WTC11 (cell line): ENCODE measurements at places on chromosomes 7 and 10. TPM values are rescaled to one million over a fixed set of nuclear protein-coding genes. Genes with fewer than 3 reads are reported as not detected.
A peak's percentile ranks its signal among the peaks of the same experiment; 100 is the strongest.

DNA sequence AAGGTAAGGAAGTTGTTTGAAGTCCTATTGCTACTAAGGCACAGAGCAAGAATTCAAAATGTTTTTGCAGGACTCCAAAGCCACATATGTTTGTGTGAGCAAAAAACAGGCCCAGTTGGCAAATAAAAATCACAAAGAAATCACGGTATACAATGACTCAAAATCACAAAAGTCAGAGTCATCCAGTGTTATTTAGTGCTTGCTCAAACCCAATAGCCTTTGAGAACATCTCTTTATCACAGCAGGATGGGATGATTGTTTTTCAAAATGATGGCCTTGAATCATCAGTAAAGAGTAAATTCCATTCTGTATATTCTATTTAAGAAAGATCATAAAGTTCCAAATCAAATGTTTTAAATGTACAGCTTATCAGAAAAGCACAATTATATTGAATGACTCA is 693.9 kb downstream of the REEP3 start:
- no peaks in the 10 kb centered on the region for H3K27me3 ChIP-seq
- H3K4me1 ChIP-seq = peaks cover 8% of the 10 kb centered on the region
- H3K36me3 ChIP-seq = no peaks in the 10 kb centered on the region
- H3K27ac ChIP-seq = no peak overlapping the region
- no peak overlapping the region for H3K4me3 ChIP-seq

DNA sequence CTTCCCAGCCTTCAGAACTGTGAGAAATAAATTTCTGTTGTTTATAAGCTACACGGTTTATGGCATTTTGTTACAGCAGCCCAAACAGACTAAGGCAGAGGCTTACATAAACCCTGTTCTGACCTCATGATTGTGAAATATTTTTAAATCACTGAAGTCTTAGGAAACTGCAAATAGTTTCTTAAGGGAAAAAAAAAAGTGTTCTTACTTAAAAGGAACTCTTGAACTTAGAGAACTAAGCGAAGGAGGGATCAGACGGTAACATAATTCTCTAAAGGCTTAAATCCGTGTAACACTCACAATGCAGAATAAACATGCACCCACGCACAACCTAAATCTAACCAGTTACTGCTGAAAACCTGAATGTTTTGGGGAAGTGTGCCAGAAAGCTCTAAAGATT is 749.1 kb upstream of the LRRTM3 start:
- no peak overlapping the region for H3K27ac ChIP-seq
- H3K4me1 ChIP-seq = peaks cover 4% of the 10 kb centered on the region; the same call in 1 of the 2 replicates
- no peaks in the 10 kb centered on the region for H3K36me3 ChIP-seq
- H3K27me3 ChIP-seq = no peaks in the 10 kb centered on the region
- H3K4me3 ChIP-seq = no peak overlapping the region

DNA sequence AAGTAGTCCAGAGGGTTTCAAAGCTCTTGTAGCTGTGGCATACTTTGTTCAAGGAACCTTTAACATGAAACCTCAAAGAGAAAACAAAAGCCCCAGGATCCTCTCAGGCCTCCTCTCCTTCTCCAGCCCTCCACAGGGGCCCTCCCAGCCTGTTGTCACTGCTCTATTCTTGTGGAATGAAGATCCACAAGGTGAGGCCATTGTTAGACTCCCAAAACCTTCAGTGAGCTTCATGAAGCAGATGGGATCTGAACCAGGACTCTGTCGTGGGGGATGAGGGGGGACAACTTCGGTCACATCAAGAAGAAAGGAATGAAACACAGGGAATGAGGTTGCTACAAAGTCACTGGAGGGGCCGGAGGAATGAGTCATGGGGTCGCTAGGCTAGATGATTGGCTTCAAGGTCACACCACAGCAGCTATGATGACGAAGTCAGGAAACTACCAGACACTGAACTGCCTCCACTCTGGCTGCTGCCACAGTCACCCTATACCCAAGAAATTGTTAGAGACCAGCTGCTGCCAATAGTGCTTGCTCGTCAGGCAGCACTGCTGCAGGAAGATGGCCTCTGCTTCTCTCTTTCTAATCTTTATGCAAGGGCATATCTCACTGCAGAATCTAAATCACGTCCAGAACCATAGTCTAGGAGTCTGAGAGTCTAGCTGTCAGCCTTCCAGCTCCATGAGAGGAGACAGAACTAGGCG is 208.8 kb downstream of the HIBADH start:
- no peak overlapping the region for H3K27ac ChIP-seq
- no peaks in the 10 kb centered on the region for H3K36me3 ChIP-seq
- DNase-seq = no peak

DNA sequence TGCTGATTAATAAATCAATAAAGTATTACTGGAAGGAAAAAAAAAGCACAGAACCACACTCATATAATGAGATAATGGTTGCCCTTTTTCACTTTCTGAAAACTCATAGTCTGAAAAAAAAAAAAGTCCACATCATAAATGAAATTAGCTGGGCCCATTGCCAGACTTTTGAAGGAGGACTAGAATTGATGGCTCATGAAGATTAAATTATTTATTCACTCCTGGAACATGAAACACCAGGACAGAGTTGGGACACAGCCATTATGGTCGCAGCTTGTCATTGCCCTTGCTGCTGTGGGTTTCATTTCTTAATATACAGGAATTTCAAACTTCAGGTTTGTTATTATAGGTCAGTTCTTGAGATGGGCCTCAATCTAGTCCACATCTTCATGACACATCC is 91.9 kb downstream of the CNTNAP2 start:
- H3K4me3 ChIP-seq = no peak overlapping the region
- H3K27ac ChIP-seq = no peak overlapping the region
- no peaks in the 10 kb centered on the region for H3K4me1 ChIP-seq
- no peaks in the 10 kb centered on the region for H3K27me3 ChIP-seq
- no peak for DNase-seq

DNA sequence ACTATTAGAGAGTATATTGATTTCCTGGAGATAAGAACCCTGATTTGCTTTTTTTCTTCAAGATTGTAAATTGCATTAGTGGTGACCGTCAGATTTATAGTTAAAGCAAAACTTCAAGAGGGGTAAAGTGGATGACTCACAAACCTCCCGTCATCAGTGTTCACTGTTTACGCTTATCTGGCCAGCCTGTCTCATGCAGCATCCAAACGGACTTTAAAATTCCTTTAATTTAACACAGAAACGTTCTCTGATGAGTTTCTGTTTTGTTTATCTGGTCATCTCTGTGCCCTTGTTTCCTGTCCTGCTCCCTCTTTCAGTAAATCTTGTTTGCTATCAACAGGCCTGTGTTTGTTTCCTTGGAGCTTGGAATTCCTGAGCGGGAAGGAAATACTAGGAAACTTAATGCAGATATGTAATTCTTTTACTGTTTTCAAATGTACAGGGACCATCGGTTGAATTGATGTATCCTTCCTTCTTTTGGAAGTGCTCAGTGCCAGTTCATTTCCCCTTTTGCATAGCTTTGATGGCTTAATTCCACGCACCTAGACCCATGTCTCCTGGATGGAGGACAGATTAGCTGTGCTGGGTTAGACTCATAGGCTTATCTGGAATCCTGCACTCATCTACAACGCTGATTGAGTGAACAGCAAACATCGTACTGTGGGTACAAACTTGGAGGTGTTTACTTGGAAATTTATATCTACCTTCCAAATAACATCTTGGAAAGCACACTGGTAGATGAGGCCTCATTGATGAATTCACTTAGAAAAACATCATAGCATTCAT is 21.3 kb downstream of the PTPRE start:
- H3K4me1 ChIP-seq = peaks cover 6% of the 10 kb centered on the region; the same call in 1 of the 2 replicates
- no peaks in the 10 kb centered on the region for H3K27me3 ChIP-seq
- no peaks in the 10 kb centered on the region for H3K36me3 ChIP-seq
- no peak overlapping the region for H3K4me3 ChIP-seq
- peak overlapping the region; percentile 22; the same call in 1 of the 2 replicates for H3K27ac ChIP-seq

DNA sequence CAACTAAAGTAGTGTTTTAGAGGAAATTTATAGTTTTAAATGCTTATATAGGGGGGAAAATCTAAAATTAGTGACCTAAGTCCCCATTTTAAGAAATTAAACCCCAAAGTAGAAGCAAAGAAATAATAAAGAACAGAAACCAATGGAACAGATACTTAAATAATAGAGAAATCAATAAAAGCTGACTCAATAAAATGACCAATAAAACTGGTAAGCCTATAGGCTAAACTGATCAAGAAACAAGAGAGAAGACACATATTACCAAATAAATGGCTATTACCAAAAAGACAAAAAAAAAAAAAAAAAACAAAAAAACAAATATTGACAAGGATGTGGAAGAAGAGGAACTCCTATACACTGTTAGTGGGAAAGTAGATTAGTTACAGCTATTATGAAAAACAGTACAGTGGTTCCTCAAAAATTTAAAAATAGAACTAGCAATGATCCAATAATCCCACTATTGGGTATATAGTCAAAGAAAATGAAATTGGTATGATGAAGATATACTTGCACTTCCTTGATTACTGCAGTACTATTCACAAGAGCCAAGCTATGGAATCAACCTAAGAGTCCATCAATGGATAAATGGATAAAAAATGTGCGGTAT is 53.2 kb downstream of the SLC18A2 start:
- H3K36me3 ChIP-seq = peaks cover 8% of the 10 kb centered on the region
- no peak for DNase-seq
- H3K4me3 ChIP-seq = no peak overlapping the region
- no peaks in the 10 kb centered on the region for H3K27me3 ChIP-seq
- H3K27ac ChIP-seq = no peak overlapping the region

GRCh38 chr10:24440817-24441797 is 232.2 kb downstream of the KIAA1217 start:
- H3K36me3 ChIP-seq = peaks cover 7% of the 10 kb centered on the region; the same call in 1 of the 2 replicates
- peaks cover 28% of the 10 kb centered on the region for H3K4me1 ChIP-seq
- H3K4me3 ChIP-seq = no peak overlapping the region
- no peak for DNase-seq
- peak overlapping the region; percentile 8; the same call in 1 of the 2 replicates for H3K27ac ChIP-seq

DNA sequence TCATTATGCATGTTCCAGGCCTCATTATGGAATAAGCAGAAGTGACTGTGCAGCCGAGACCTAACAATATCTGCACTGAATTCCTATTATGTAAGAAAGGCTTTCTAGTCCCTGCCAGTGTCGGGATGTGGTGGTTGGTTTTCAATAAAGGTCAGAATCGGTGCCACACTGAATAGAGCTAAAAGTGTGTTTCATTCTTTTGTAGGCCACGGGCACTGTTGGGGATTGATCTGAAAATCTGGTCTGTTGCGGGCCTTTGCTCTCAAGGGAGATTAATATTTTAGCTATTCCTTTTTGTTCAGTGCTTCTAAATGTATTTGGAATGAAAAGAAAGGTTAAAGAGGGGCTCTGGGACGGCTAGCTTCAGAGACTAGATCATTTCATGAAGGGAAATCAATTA is 559.4 kb upstream of the GALNT17 start:
- no peak overlapping the region for H3K27ac ChIP-seq
- no peaks in the 10 kb centered on the region for H3K36me3 ChIP-seq
- H3K4me1 ChIP-seq = peaks cover 12% of the 10 kb centered on the region; the same call in 1 of the 2 replicates
- no peak for DNase-seq
- peaks cover 42% of the 10 kb centered on the region for H3K27me3 ChIP-seq

DNA sequence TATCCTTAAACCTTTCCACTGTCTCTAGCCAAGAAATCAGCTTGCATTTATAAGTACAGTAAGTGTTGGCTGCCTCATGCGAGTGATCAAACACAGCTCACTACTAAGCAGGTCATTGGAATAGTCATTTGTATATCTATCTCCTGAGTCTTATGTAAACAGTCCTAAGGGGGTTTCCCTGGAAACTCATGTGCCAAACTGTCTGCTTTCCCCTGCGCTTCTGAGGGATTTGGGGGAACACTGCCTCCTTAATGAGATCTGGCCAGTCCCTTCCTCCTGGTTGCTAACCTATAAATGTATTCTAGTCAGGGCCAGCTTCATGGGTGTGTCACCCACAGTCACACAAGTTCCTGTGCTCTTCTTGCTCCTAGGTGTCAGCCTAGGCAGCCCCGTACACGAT is 133.1 kb downstream of the CD36 start:
- H3K27ac ChIP-seq = no peak overlapping the region
- H3K4me1 ChIP-seq = peaks cover 21% of the 10 kb centered on the region
- no peak for DNase-seq
- H3K36me3 ChIP-seq = no peaks in the 10 kb centered on the region
- H3K27me3 ChIP-seq = peaks cover 57% of the 10 kb centered on the region

- H3K36me3 ChIP-seq = no peaks in the 10 kb centered on the region
- H3K4me1 ChIP-seq = no peaks in the 10 kb centered on the region
- no peak overlapping the region for H3K4me3 ChIP-seq
- no peak for DNase-seq
- peaks cover 67% of the 10 kb centered on the region for H3K27me3 ChIP-seq
These were observed 6.2 kb upstream of the FOXK1 start for GRCh38 chr7:4675771-4676367.

DNA sequence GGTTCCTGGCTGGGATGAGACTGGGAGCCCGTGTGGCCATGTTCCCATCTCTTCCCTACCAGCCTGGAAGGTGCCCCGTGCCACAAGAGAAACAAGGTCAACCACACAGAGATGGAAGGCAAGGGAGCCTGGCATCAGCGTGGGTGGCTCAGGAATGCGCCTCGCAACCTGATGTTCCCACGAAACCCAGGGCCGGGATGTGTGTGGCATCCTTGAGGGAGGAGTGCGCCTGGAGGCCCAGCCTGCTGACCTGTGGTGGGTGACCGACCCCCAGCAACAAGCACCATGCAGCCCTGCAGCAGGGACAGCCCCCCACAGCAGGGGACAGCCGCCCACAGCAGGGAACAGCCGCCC is 267.2 kb downstream of the ELFN1 start:
- H3K4me3 ChIP-seq = no peak overlapping the region
- H3K27me3 ChIP-seq = peaks cover 2% of the 10 kb centered on the region; the same call in 1 of the 2 replicates
- no peak overlapping the region for H3K27ac ChIP-seq
- H3K36me3 ChIP-seq = peaks cover 27% of the 10 kb centered on the region

DNA sequence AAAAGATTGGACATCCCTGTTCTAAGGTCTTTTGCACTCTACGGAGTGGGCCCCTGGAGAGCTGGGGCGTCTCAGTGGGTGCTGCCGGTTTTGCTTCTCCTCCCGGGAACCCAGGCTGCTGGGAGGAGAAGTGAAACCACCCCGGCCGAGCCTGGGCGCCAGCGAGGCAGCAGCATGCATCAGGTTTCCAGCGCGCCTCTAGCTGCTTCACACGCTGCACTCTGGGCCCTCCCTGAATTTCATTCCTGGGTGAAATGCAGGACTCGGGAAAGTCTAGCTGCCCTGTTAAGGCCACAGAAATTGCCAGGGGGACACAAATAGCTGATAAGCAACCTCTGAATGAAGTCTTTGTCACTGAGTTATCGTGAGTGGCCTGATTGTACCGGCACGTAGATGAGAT is 127.4 kb downstream of the TRRAP start:
- no peak for DNase-seq
- no peaks in the 10 kb centered on the region for H3K4me1 ChIP-seq
- peaks cover 51% of the 10 kb centered on the region for H3K36me3 ChIP-seq

The C7orf57 gene
- total RNA-seq = 0.39 to 0.90 TPM (median 0.60 TPM) in 3 replicates

The SFTPA1 gene
- 3.8 to 7.6 TPM (median 4.4 TPM) in 3 replicates for total RNA-seq

The WASHC2A gene
- 24.6 to 27.9 TPM (median 26.4 TPM) in 3 replicates for total RNA-seq

The LIPJ gene
- total RNA-seq = 0.09 TPM in 1 of 3 replicates, not detected in the others
